ENCODE measurements at places on chromosomes 5 and 9.

- H3K4me3 ChIP-seq, result no peak overlapping the region
- H3K36me3 ChIP-seq, result no peaks in the 10 kb centered on the region
- H3K27ac ChIP-seq, result no peak overlapping the region
- no peaks in the 10 kb centered on the region for H3K27me3 ChIP-seq
- no peak for DNase-seq
Measured at GRCh38 chr9:78680196-78680595, 383.3 kb downstream of the PSAT1 start.

- H3K4me1 ChIP-seq, result no peaks in the 10 kb centered on the region
- H3K4me3 ChIP-seq, result no peak overlapping the region
- H3K27me3 ChIP-seq, result peaks cover 74% of the 10 kb centered on the region
- no peak for DNase-seq
Measured at GRCh38 chr5:73318308-73318719, 130.3 kb downstream of the FOXD1 start.

GRCh38 chr5:141783947-141784296 lies 94.3 kb downstream of the PCDH1 start:
- H3K4me3 ChIP-seq, result no peak overlapping the region
- no peak overlapping the region for H3K27ac ChIP-seq
- no peak for DNase-seq
- H3K36me3 ChIP-seq, result no peaks in the 10 kb centered on the region

DNA sequence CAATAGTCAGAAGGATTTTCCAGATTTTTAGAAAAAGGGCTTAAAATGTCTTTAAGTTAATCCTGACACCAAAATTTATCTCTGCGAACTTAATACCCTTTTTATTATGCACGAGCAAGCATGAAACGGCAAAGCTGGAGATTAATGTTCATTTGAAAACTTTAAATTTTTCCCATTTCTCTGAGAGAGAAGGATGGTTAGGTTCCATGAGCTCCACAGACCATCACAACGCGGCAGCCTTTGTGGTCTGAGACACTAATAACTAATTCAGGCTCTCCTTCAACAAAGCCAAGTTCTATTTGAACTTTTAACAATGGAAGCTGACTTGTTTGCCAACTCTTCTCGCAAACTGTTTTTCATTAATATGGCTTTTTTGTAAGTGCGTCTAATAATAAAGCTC lies 94.7 kb downstream of the MYO10 start:
- H3K27me3 ChIP-seq, result peaks cover 7% of the 10 kb centered on the region
- DNase-seq, result no peak
- no peaks in the 10 kb centered on the region for H3K36me3 ChIP-seq
- no peak overlapping the region for H3K4me3 ChIP-seq
- no peaks in the 10 kb centered on the region for H3K4me1 ChIP-seq
- no peak overlapping the region for H3K27ac ChIP-seq

DNA sequence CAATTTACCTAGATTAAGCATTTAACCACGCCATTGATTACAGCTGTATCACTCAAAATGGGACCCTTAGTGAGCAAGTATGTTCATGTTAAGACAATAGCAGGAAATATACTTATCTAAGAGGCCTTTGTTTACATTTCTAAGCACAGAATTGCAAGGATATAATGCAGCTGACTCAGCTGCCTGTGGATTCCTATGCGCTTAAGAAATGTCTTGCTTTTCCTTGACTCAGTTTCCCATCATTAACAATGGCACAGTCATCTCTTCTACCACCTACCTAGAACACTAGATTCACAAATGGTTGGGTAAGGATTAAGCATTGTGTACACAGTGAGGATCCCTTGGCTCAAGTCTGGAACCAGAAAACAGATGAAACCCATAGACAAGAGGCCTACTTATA lies 163.8 kb downstream of the TSSK1B start:
- H3K27me3 ChIP-seq, result peaks cover 11% of the 10 kb centered on the region
- H3K27ac ChIP-seq, result no peak overlapping the region
- no peak for DNase-seq
- H3K36me3 ChIP-seq, result no peaks in the 10 kb centered on the region

DNA sequence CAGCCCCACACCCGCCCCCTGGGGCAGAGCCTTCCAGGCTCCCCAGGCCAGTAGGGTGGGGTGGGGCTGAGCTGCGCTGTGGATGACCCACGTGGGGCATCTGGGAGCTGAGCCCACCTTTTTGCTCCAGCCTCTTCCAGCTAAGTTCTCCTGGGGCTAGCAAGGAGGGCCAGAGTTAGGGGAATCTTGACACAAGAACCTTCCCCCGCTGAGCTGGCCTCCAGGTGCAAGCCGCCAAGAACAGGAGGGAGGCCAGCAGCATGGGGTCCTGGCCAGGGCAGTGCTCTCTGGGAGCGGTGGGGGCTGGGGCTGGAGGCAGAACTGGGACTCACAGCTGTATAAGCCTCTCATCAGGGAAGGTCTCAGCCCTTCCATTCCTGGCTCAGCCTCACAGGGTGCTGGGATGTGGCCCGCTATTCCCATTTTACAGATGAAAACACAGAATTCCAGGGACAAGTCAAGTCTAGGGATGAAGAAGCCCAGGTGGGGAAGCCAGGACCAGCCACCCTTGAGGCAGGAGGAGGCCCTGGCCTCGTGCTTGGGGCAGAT lies 21.5 kb downstream of the SARDH start:
- H3K27ac ChIP-seq, result no peak overlapping the region
- H3K4me1 ChIP-seq, result no peaks in the 10 kb centered on the region
- H3K36me3 ChIP-seq, result no peaks in the 10 kb centered on the region
- H3K27me3 ChIP-seq, result peaks cover 14% of the 10 kb centered on the region
